ENCODE measurements at places on chromosomes 3 and 15. TPM values are rescaled to one million over a fixed set of nuclear protein-coding genes. Genes with fewer than 3 reads are reported as not detected.

CLDN11 gene
- 14.5 TPM for total RNA-seq

MUC4 gene
- under 0.01 TPM for total RNA-seq

MESP1 gene
- total RNA-seq: 2.0 TPM

FANCD2OS gene
- total RNA-seq: not detected

CHST13 gene
- total RNA-seq: not detected

CTXND1 gene
- 0.74 TPM for total RNA-seq

IL17RC gene
- 3.2 TPM for total RNA-seq

EEF1AKMT4 gene
- total RNA-seq: 0.49 TPM

SAMMSON gene
- total RNA-seq: not detected

GMPS gene
- 31.7 TPM for total RNA-seq

PRKAR2A gene
- total RNA-seq: 23.1 TPM

MYL3 gene
- total RNA-seq: 0.49 TPM

USP50 gene
- 0.25 TPM for total RNA-seq

MINAR1 gene
- total RNA-seq: 2.5 TPM

Data from temporal lobe (tissue), 4 donors.